ENCODE measurements at places on chromosomes 13 and 19.
A peak's percentile ranks its signal among the peaks of the same experiment; 100 is the strongest.

- DNase-seq = no peak
Observed at GRCh38 chr13:65855242-65855805, 1374.8 kb downstream of the PCDH9 start.

DNA sequence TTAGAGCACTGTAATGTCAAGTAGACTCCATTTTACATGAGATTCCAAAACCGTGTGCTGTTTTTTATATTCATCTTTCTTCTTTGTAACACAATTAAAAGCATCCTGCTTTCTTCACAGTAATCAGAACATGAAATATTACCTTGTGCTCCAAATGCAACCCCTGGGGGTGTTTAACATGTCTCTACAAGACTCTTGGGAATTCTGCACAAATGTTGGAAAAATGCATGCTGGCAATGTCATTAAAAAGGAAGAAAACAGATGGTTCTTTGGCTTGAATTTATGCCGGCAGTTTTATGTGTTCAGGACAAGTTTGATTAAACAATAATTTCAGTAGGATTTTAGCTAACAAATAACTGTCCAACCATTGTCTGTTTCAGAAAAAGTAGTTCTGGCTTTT lies 159.1 kb downstream of the LIG4 start:
- no peak for DNase-seq

GRCh38 chr19:33472691-33473652 lies 48.6 kb downstream of the PEPD start:
- DNase-seq = peak; percentile 97

GRCh38 chr13:39777021-39777420 lies 121.6 kb downstream of the COG6 start:
- no peak for DNase-seq

- no peak for DNase-seq
Observed at GRCh38 chr19:27901078-27901477, 1311.9 kb downstream of the UQCRFS1 start.

DNA sequence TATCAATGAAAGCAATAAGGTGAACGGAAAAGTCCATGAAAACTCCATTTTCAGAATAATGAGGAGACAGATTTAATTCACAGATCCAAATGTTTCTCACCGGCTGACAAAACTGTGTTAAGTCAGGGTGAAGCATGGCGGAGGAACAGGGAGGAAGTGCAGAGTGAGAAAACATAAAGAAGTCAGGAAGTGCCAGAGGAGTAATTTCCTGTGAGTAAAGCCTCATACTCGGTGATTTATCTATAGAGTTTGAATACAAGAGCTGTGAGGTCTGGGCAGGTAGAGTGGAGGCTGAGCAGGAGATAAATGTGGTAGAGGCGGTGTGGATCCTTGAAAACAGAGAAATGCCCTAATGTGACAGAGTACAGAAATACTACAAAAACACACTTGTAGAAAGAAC lies 11.4 kb downstream of the CARD8 start:
- no peak for DNase-seq

DNA sequence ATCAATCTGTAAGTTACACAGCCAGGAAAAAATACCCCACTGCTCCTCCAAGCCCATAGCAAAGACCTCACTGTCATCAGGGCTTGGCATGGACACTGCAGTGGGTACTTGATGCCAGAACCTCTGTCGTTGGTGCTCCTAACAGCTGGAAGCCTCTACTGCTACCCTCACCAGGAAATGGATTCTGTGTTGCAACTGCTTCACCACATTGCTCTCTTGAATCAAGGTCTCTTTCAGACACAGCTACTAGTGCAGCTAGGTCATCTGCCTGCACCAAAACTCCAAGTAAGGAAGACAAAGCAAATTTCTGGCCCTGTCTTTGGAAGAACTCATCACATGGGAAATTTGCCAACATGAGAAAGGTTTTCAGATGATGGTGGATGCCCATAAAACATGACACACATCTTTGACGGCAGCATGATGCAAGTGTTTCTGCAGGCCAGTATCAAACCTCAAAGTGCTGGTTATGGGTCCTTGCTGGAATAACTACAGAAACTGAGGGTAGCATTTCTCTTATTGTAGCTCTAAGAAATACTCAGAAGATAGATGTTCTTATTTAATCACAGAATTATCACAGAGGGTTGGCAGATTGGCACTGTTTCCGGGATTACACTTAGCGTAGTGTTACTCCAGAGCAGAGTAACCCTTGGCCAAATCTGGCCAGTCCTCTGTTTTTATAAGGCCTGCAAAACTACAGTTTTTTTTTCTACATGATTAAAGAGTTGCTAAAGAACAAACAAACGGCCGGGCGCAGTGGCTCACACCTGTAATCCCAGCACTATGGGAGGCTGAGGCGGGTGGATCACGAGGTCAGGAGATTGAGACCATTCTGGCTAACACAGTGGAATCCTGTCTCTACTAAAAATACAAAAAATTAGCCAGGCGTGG lies 12.9 kb upstream of the PCCA start:
- DNase-seq = no peak

GRCh38 chr13:40302351-40302750 lies 364.1 kb downstream of the FOXO1 start:
- DNase-seq = no peak

- no peak for DNase-seq
Observed at GRCh38 chr13:113902986-113903775, 39.3 kb upstream of the GAS6 start.

DNA sequence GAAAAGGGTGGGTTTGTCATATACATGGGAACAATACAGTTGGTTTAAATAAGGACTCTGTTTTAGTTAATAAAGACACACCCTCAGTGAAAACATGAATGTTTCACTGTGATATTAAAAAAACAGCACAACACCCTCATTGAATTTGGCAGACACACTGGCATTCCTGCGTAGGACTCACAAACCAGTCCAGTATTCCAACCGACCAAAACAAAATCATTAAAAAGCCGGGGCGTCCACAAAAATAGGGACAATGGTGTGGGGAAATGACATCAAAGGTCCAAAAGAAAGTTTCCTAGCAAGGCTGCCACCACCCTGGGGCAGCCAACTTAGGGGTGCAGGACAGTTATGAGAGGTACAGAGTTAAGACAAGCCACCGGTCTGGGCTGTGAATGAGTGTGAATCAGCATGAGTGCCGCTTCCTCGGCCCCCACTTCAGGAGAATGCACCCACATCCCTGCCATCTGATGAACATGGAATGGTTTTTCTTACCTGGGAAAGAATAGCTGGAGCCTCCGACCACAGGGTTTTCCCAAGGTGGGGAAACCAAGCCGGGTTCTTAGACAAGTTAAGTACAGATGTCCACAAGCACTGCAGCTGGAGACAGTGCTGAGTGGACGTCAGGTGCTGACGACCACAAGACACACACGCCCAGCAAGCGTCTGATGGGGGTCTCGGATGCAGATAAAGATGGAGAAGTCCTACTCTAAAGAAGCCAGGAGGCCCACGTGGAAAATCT lies 73.3 kb downstream of the KLF2 start:
- no peak for DNase-seq

GRCh38 chr13:99442273-99442895 lies 58.9 kb upstream of the TM9SF2 start:
- DNase-seq = no peak

DNA sequence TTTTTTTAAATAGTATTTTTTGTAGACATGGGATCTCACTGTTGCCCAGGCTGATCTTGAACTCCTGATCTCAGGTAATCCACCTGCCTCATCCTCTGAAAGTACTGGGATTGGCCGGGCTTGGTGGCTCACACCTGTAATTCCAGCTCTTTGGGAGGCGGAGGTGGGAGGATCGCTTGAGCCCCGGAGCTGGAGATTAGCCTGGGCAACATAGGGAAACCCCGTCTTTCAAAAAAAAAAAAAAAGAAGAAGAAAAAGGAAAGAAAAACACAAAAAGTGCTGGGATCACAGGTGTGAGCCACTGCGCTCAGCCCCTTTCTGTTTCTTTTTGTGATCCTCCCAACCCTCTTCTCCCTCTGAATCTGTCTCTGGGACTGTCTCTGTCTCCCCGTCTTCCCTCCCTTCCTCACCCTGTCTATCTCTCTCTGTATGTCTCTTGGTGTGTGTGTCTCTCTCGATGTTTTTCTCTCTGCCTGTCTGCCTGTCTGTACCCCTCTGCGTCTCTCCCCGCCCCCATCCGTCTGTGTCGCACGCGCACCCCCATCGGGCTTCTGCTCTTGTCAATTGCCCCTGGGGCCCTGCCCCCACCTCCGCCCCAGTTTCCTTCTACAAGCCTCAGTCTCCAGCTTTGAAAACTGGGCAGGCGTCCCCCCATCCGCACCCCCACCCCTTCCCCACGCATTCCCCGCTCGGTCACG lies 540 bp upstream of the ZFP36 start:
- no peak for DNase-seq

GRCh38 chr13:105153611-105154010 lies 1381.9 kb downstream of the EFNB2 start:
- DNase-seq = no peak

DNA sequence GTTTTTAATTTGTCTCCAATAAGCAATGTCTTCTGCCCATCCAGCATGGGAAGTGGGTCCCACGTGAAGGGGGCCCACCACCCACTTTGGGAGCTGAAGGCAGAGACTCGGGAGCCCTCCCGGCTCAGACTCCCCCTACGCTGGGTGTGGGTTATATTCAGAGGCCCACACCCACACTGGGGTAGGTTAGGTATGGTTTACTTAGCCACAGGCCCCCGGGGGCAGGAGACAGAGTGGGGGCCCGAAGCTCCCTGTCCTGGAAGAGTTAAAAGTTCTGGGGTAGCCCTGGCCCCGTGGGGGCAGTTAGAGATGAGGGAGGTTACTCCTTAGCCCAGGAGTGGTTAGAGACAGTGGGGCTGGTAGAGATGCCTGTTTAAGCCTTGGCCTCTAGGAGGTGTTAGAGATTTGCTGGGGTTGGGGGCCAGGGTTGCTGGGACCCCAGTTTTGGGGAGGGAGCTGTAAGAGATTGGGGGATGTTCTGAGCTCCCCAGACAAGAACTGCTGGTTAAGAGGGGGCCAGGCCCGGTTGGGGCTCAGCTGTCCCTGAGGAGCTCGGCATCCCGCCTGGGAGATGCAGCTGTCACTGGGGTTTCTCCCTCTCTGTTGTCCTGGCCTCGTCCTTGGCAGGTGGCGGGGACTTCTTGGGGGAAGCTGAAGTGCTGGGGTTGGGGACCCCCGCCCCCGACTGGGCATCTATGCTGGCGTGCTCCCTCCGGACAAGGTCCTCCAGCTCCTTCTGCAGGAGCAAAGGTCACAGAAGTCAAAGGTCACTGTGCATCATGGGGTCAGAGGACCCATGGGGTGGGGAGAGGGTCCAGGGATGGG lies 712 bp upstream of the RINL start:
- no peak for DNase-seq

DNA sequence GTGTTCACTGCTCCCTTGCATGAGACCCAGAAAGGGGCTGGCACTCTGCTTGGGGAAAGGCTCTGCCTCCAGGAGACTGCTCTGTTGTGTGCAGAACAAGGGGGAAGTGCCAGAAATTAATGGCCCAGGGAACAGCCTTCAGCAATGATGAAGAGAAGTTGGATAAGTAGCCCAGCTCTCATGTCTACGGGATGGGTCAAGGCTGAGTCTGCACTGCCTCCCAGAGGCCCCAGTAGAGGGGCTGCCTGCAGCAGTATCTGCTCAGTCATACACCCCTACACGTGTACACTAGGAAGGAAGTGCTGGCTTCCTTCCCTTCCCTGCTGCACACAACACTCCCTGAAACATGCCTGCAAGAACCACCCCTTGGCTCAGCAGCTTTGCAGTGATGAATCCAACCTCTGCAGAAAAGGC lies 54.6 kb upstream of the URI1 start:
- DNase-seq = no peak

DNA sequence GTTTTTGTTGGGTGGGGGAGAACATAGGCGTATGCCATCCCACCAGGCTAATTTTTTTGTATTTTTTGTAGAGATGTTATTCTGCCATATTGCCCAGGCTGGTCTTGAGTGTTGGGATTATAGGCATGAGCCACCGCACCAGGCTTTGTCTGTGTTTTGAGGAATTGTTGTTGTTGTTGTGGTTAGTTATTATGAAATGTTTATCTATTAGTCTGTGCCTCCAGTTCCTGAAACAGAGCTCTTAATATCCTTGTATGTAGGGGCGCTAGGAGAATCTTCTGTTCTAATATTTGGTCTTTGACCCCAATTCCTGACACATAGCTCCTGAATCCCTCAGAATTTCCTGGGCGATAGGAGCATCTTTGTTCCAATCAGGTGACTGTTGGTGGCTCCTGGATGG lies 5.6 kb upstream of the LATS2 start:
- DNase-seq = no peak

GRCh38 chr19:7000816-7001215 lies 20.4 kb downstream of the MBD3L2B start:
- no peak for DNase-seq

- no peak for DNase-seq
Observed at GRCh38 chr13:22050951-22051563, 380.2 kb downstream of the FGF9 start.

DNA sequence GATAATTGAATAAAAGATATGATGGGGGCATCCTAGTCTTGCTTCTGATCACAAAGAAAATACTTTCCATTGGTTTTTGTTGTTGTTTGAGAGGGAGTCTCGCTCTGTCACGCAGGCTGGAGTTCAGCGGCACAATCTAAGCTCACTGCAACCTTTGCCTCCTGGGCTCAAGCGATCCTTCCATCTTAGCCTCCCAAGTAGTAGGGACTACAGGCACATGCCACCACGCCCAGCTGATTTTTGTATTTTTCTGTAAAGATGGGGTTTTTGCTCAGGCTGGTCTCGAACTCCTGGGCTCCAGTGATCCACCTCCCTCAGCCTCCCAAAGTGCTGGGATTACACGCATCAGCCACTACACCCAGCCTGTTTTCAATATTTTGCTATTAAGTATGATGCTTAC lies 17.1 kb upstream of the PSMC4 start:
- DNase-seq = no peak

DNA sequence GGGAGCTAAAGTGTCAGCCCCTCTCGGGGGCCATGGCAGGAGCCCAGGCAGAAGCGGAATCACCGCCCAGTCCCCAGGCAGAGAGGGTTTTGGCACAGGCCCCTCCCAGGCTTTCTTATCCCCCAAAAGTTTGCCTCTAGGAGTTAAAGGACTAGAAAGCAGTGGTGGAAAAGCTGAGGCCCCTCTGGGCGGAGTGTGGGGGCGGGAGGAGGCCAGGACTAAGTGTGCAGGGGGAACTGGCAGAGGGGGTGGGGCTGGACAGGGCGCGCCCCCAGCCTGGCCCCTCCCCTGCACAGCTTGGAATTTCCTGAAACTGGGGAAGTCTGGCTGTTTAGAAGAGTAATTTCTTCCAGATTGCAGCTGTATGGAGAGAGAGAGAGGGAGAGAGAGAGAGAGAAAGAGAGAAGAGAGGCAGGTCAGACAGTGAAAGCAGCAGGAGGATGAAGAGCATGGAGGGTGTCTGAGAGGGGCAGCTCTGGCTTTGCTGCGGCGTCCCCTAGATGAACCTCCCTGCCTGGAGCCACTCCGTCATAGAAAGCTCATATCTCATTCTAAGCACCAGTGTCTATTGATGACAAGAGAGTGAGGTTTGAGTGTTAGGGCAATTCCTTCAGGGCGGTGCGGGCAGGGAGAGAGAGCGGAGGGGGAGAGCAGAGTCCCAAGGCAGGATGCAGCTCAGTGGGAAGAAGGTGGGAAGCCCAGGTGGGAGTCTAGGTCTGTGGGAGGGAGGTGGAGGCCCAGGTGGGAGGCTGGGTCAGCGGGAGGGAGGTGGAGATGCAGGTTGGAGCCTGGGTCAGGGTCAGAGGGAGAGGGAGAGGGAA lies at the start of gene CDC42EP5:
TSS of gene CDC42EP5 (minus strand) at position 226 of the 821 bp plus-strand sequence. CDS start 7,749 bp downstream, outside the sequence.
- DNase-seq = peak; percentile 54

- no peak for DNase-seq
Observed at GRCh38 chr19:42764836-42765235, 642 bp downstream of the PSG8 start.

GRCh38 chr13:46126552-46127357 lies 21.9 kb upstream of the CPB2 start:
- peak; percentile 28 for DNase-seq
